ENCODE measurements at places on chromosomes 2 and 18. TPM values are rescaled to one million over a fixed set of nuclear protein-coding genes. Genes with fewer than 3 reads are reported as not detected.

Gene LDLRAD4
- 8.9 TPM for total RNA-seq

Gene IRS1
- 6.6 TPM for total RNA-seq

Gene ST6GAL2
- total RNA-seq = not detected

Gene TMEM18
- 32.6 TPM for total RNA-seq

Gene SERPINB3
- not detected for total RNA-seq

Gene ZDBF2
- total RNA-seq = 19.8 TPM

Gene SOX11
- total RNA-seq = 11.9 TPM

Gene MROH2A
- 0.48 TPM for total RNA-seq

Gene ACVR1C
- not detected for total RNA-seq

DNA sequence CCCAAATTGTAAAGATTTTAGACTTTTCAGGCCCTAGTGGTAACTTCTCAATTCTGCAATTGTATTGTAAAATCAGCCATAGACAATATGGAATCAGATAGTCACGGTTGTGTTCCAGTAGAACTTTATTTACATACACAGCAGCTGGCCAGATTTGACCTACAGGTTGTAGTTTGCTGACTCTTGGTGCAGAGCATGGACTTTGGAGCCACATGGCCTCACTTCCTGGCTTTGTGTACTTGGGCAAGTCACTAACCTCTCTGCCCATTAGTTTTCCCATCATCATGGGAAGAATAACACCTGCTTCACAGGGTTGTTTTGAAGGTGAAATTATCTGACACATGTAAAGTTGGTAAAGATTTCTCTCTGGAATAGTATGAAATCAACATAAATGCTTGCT is 147.6 kb downstream of the TMEM200C start:
- DNase-seq = no peak

DNA sequence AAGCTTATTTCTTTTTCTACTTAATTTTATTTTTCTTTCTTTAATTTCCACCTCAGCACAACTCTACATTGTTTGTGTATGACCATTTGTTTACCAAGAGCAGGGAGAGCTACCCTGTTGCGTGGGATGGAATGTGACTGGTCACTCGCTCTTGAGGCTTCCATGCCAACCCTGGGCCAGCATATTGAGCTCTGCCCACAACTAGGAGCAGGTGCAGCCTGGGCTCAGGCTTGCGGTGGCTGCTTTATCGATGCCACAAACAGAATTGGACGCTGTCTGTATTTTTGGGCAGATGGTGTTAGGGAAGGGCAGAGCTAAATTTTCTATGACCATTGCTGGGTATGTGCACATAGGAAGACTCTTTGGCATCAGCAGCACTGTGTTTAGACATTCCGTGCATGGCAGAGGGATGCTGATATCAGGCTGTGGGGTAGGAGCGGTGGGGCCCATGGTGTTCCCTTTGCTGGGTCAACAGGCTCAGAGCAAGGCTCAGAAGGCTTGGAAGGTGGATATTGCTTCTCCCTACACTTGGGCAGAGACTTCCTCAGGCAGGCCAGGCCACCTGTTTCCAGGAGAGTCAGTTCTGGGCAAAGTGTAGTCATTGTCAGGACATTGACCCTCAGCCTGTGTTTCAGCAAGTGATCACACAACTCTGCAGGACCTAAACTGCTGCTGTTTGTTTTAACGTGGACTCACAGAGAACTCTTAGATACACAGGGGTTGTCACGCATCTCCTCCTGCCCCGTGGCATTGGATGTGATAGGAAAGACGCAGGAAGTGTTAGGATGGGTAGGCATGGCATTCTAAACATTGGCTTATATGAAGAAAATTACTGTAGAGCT is 40.2 kb downstream of the TMEM182 start:
- DNase-seq = no peak

GRCh38 chr2:43138441-43138840 is 88.0 kb downstream of the ZFP36L2 start:
- DNase-seq = no peak

DNA sequence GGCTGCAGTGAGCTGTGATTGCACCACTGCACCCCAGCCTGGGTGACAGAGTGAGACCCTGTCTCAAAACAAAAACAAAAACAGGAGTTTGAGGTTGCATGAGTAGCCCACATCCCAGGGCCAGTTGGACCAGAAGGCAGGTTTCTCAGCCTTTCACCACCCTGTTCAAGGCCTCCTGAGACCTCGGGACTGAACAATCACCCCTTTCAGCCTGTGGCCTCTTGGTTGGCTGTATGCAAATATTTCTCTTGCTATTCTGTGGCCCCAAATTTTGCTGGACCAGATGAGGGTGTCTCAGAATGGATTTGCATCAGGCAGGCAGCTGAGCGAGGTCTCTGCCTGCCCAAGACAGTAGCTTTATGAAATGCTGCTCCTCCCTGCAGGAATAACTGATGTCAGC is 56.9 kb downstream of the DPYSL5 start:
- DNase-seq = no peak

GRCh38 chr2:200439981-200440380 is 69.9 kb downstream of the KCTD18 start:
- no peak for DNase-seq

DNA sequence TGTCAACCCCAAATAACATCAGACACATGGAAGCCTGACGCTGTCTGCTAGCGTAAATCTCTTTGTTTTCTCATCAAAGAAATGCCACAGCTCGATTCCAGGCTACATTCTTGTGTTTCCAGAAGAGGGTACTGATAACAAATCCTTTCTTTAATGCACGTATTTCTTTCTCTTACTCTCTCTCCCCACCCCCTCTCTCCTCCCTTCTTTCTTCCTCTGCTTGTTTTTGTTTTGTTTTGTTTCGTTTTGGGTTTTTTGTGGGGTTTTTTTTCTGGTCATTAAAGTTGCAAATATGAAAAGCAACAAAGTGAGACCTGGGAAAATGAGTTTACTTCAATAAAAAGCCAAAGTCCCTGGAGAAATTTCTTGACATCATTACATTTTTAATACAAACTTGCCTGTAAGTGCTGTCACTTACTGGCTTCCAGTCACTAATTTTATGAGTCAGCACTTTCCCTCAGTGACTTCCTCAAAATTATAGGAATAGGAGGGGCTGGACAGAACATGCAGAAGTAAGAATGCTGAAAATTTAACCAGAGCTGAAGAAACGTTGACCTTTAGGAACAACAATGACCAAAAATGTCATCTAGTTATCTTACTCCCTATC is 106.7 kb upstream of the NABP1 start:
- DNase-seq = peak; percentile 82

GRCh38 chr2:10343191-10343590 is 40.5 kb downstream of the HPCAL1 start:
- no peak for DNase-seq

GRCh38 chr2:71309-72035 is 25.2 kb upstream of the FAM110C start:
- DNase-seq = peak; percentile 5

DNA sequence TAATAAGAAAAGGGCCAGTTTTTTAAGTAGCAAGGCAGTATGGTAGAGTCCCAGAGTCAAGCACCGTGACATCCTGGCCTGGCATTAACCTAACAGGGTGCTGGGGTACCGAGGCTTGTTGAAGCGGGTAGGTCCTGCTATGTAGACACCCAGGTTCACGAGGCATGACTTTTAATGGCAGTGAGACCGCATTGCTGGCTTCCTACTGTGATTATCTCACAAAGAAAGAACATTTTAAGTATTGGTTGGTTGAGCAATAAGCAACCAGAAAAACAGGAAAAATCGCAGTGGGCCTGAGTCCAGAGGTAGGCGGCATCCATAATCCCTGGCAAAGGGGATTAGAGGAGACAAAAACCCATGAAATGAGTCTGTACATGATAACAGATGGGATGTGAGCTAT is 927.9 kb upstream of the ACVR2A start:
- no peak for DNase-seq

DNA sequence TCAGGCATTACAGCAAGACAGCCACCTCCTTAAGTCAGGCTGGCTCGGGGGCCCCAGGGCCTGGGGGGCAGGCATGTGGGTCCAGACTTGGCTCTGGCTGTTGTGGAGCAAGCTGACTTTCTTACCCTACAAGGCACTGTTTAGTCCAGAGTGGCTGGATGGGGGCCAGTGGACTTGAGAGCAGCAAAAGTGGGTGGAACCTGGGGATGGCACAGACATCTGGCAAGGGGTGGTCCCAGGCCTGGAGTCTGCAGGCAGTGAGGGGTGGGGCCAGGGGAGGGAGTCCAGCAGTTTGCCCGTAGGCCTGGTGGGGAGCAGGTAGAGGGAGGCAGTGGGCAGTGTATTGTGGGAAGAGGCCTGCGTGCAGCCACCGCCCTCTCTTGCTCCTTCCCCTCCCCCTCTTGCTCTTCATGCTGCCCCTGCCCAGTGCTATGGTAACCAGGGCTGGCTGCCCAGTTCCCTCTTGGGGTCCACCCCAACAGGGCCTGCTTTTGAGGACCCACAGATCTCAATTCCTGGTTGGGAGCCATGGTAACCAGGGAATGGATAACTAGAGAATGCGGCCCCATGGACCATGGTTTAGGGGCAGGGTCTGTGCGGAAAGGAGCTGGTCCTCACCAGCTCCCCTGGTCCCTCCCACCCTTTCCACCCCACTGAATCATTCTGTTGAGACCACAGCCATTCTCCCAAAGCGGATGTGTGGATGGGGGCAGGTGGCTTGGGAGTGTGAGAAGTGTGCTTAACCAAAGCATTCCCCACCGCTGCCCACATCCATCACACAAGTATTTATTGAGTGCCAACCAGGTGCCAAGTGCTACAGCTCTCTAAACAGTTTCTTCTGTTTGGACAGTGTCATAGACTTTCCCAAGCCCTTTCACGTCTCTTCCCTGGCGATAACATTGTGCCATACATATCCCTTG is 19.3 kb downstream of the SPEG start:
- peak; percentile 91 for DNase-seq

- no peak for DNase-seq
Observed at GRCh38 chr2:191014653-191015020, 666 bp upstream of the STAT1 start.

DNA sequence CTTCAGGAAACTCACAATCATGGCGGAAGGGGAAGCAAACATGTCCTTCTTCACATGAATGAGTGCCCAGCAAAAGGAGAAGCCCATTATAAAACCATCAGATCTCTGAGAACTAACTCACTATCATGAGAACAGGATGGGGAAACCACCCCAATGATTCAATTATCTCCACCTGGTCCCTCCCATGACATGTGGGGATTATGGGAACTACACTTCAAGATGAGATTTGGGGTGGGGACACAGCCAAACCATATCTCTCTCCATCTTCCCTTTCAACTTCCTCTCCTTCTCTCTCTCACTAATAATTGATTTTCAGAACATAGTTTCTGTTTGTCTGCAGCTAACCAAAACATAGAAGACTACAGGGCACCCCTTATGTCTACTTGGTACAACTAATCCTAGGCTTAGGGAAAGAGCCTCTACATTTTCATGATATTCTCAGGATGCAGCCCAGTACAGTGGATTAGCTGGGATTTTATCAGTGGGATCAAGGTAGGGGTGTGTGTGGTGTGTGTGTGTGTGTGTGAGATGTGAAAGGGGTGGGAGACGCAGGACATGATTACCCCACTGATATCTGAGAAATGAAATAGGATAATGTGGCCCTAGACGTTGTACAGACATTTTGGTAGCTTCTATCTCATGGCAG is 2.8 kb upstream of the ATF2 start:
- DNase-seq = no peak

GRCh38 chr2:216302981-216303676 is 69.2 kb downstream of the MARCHF4 start:
- DNase-seq = no peak

DNA sequence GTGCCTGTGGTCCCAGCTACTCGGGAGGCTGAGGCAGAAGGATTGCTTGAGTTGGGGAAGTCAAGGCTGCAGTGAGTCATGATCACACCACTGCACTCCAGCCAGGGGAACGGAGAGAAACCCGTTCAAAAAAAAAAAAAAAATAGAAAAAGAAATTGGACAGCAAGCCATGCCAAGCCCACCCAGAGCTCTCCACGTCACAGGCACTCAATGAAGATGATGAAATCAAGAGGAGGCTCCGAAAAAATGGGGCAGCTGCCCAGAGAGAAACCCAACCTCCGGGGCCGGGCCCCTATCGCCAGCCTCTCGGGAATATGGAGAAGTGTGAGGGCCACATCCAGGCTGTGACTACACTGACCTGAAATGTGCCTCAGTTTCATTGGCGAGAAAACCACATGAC is 40.0 kb downstream of the BIN1 start:
- no peak for DNase-seq

- no peak for DNase-seq
Observed at GRCh38 chr2:160005908-160006307, 56.5 kb downstream of the PLA2R1 start.

- DNase-seq = no peak
Observed at GRCh38 chr2:175843625-175844024, 158.4 kb downstream of the LNPK start.

DNA sequence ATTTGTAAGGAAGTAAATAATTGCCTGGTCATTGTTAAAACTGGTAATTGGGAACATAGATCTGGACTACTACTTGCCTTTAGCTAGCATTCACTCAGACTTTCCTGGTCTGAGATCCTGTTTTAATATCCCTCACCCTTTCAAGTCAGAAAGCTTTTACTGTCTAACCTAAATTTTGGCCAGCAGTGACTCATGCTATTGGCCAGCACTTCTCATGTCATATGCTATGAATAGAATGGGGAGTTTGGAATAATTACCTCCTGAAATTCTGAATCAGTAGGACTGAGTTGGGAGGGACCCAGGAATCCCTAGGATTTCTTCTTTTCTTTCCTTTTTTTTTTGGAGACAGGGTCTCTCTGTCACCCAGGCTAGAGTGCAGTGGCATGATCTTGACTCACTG is 19.3 kb downstream of the STK36 start:
- peak; percentile 47 for DNase-seq

DNA sequence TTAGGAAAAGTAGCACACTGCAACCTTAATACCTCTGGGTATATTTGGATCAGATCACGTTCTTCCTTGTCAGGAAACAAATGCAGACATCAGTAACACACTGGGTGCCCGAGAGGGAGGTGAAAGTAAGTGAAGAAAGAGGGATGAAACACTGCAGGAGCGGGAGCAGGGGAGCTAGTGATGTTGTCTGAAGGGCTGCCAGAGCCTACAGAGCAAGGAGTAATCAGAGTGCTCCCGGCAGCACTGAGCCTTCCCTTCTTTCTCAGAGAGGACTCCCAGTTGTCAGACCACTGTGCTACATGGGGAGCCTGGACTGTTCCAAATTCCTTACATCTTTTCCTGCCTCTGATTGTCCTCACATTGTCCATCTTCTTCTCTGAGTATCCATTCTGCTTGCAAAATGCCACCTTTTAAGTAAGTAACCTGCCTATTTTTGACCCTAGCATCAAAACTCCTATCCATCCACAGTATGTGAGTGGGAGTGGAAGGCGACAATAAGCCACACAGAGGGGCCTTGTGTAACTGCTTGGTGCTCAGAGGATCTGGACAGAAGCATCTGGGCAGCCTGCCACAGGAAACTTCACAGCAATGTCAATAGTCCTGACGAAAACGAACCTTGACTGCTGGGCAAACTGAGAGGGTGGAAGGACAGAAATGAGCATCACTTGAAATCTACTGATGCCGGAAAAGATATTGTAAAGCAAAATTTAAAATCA is 10.8 kb upstream of the NAB1 start:
- DNase-seq = no peak

- no peak for DNase-seq
Observed at GRCh38 chr2:86335865-86336674, 1.4 kb downstream of the REEP1 start.

GRCh38 chr2:160051371-160051800 is 11.0 kb downstream of the PLA2R1 start:
- DNase-seq = no peak

All from A172 (cell line).